ENCODE measurements at places on chromosomes 12 and 14.

- DNase-seq = no peak
These were observed 251.0 kb downstream of the FBXL14 start for GRCh38 chr12:1343422-1343821.

GRCh38 chr14:60349663-60350365, 100.8 kb downstream of the PPM1A start:
- DNase-seq = no peak

DNA sequence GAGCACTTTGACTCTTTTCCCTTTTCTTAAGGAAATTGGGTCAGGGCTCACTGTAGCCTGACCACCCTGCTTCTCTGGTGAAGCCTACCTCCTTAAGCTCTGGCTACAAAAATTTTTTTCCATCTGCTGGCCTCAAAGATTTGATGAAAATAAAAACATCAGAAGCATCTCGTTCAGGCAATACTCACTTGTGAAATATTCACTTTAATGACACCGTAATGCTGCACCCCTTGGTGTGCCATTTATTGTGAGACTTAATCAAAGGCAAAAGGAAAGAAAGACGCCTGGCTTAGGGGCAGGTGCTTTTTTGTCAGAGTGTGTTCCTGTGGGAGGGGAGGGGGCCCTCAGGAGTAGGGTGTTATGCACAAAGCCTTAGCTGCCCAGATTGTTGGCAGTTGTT, 155.0 kb upstream of the TMPO start:
- DNase-seq = no peak

DNA sequence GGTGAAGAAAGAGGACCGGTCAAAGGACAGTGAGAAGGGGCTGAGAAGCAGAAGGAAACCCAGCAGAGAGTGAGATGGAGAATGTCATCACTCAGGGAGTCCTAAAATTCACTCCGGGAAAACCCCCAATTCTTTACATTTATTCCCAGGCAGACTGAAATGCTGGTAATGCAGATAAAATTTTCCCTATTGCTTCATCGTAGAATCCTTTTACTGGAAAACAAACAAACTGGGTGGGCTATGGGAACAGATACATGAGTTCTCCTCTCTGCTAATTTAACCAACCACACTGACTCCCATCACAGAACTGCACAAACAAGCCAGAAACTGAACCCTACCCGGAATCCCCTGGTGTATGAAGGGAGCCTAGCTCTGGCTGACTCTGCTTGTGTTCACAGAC, 20.9 kb downstream of the HEBP1 start:
- DNase-seq = no peak

DNA sequence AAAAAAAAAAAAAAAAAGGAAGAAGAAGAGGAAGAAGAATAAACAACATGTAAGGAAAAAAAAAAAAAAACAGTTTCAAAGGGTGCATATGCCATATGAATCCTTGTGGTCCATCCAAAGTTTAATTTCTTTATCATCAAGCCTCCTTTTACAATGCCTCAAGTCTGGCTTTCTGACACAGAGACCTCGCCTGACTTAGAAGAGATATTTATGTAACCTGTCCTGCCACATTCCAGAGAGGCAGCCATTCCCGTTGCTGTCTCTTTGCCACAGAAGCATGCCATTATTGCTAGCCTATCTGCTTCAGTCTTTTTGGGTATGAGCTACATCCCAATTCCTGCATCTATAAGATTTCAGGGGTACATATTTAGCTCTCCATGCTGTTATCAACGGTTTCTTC, 596.7 kb upstream of the ATP2B1 start:
- no peak for DNase-seq

All from GM19239 (cell line).